ENCODE measurements at places on chromosomes 7 and 10.

GRCh38 chr7:37920305-37920848 is at the start of gene EPDR1:
TSS of gene EPDR1 (plus strand) at chr7:37920640. CDS start at chr7:37920940, 300 bp downstream.
- no peak for DNase-seq

DNA sequence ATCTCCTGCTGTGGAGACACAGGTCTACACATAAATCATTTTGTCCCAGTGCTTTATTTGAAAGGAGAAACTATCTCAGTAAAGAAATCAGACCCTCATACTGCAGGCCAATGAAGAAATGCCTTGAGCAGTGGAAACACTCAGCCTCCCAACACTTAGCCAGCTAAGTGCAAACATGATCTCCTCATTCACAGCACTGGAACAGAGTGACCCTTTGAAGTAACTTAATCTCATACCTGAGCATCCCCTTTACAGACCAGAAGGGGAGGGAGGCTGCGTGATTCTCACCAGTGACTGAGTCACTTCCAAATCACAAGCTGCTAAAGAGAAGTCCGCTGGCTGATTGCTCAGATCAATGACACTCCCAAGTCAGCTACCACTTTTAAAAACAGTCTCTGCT is 4.5 kb downstream of the CHST15 start:
- DNase-seq: no peak

- no peak for DNase-seq
These were observed 10.9 kb upstream of the TAS2R39 start for GRCh38 chr7:143172354-143172753.

DNA sequence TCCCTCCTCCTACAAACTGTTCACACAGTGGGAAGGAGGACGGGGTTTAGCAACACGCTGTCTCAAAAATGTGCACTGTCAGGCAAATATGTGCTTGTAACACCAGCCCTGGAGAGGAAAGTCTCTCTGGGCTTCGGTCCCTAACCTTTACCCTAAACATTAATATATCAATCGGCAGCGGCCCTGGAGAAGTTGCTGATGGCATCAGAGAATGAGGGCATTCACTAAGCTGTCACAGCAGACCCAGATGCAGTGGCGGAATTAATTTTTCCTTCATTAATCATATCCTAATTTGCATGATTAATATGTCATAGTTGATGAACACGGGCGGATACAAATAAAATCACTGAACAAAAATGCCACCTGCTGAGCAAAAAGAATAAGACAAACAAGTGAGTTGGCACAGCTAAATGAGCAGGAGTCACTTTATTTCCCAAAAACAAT is 45.2 kb upstream of the INSIG1 start:
- no peak for DNase-seq

DNA sequence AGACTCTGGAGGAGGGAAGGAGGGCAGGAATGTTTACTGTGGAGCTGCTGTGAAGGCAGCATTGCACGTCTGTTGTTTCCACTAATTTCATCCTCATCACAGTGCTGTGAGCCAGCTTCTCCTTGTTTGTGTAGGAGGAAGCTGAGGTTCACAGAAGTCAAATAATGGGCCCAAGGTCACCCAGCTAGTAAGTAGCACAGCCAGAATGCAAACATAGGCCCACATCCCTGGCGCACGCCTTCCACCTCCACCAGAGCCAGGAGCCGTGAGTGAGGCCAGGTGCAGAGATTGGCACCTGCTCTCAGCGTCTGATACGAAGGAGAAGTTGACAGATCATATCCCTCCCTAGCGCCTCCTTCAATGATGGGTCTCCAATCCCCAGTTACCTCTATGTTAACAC is 93.6 kb downstream of the HTR5A start:
- DNase-seq: no peak

DNA sequence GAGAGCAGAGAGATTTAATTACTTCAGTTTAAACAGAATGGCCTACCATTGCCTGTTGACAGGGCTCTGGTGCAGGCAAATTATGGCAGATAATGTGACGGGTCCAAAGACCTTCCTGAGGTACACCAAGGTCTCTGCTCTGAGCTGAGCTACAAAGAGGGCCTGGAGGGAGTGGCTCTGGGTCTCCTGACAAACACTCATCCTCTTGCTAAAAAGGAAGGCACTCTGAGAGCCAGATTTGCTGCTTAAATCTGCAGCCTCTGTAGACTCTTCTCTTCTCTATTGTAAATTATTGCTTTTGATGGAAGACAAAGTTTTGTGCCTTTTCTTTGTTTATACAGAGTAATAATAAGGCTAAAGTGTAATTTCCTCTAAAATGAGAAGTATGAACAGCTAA is 529.5 kb upstream of the FZD8 start:
- DNase-seq: no peak

GRCh38 chr7:50502001-50502684 is 52.0 kb upstream of the FIGNL1 start:
- no peak for DNase-seq
